ENCODE measurements at places on chromosomes 4 and X.
A peak's percentile ranks its signal among the peaks of the same experiment; 100 is the strongest.

DNA sequence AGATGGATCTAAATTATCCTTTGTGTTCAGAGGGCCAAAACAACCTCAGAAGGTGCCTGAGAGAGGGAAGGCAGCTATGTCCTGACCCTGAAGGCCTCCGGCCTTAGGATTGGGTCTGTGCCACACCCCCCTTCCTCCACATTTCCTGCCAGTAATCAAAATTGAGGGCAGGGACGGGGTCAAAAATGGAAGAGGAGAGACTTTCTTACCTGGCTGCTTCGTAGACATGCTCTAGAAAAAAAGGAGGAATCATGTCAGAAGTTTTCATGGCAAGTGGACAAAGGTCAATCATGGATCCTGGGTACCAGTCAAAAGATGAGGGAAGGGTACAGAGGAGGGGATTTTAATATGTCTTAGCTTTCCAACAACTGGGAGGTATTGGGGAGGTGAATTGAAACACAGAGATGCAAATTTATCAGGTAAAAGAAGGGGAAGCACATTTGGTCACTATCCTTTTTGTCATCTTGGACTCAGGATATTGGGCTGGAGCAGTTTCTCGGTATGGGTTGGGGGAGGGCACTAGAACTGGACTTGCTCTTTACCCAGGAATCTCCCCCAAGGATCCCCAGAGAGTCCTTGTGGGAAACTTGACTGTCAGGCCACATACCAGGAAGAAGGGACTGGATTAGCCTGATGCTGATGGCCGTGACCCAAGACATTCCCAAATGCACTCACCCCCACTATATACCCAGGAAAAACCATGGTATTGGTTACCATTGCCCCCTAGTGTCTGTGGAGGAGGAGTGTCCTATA, 17.1 kb downstream of the VSIG4 start:
- DNase-seq, result no peak

- DNase-seq, result no peak
Measured at GRCh38 chr4:8651661-8652180, 59.2 kb downstream of the CPZ start.

DNA sequence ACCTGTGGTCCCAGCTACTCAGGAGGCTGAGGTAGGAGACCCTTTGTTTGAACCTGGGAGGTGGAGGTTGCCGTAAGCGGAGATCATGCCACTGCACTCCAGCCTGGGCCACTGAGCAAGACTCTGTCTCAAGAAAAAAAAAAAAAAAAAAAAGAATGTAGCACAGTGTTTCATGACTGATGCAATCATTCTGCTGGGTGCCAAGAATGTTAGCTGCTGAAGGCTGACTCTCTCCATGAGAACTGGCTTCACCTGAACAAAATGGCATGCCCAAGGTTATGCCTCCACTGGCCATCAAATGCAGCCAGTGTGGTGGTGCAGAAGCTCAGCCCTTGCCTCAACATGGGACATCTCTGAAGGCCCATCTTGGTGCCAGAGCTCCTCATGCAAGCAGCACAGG, 412.1 kb downstream of the ADAM29 start:
- no peak for DNase-seq

DNA sequence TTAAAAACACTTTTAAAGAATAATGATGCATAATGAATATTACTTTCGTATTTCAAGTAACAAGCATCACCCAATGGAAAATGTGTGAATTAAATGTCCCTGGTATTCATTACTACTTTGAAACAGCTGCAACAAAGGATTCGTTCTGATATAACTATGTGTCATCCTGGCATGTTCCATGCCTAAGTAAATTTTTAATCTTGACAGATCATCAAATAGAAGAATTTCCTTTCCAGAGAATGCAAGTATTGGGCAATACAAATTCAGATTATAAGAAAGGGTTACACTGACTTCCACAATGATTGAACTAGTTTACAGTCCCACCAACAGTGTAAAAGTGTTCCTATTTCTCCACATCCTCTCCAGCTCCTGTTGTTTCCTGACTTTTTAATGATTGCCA, 105.3 kb downstream of the SPCS3 start:
- DNase-seq, result peak; percentile 71

DNA sequence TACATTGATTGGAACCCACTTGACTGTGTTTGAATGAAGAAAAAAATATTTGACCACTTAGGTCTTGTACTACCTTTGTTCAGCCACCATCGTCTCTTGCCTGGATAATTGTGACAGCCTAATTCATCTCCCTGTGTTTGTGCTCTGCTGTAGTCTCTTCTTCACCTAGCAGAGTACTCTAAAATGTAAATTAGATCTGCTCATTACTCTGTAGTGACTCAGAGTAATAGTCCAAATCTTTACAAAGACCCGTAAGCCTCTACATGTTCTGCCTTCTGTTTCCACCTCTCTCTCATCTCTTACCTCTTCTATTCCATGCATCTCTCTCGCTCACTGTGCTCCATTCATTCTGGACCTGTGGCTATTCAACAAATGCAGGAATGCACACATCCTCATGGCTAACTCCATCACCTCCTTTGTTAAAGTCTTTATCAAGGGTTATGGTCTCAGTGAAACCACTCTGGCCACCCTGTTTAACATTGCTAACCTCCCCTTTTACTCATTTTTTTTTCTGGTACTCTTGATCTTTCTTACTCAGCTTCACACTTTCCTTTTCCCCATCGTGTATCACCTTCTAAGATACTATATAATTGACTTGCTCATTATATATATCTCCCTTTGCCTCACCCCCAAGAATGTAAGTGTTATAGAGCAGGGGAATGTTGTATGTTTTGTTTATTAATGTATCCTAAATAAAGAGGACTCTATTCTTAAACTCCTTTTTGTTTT, 98.4 kb downstream of the STIM2 start:
- no peak for DNase-seq

DNA sequence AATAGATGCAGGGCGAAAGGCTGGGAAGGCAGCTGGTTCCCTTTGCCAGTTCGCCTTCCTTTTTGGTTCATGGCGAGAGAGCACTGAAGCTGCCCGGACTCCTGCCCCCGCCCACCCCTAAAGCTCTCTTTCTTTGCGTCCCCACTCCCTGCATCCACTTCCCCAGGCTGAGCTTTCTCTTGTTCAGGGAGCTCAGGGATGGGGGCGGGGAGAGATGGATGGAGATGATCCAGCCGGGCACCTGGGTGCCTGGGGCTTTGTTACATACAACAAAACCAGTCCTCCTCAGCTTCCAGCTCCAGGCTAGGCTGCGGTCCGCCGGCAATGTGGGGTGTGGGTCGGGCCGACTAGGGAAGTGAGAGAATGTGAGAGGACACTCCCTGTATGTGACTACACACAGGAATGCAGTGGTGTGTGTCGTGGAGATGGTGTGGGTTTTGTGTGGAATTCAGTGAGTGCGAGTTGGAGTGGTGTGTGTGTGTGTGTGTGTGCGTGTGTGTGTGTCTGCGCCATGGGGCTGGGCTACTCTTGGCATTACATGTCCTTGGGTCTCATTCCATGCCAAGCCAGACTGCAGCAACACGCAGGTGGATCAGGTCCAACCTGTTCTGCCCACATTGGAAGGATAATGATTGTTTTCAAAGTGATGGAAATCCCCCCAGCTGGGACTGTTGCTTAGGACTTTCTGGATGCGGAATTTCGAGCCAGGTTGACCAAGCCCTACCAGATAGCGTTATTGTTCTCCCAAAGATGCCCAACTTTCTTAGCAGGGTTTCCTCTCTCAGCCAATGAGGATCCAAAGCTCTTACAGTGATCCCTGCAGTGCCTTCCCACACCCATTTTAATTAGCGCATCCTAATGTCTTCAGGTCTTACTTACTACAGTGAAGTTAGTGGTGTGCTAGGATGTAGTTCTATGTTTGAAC, 149.4 kb upstream of the CHRDL1 start:
- DNase-seq, result peak; percentile 15

DNA sequence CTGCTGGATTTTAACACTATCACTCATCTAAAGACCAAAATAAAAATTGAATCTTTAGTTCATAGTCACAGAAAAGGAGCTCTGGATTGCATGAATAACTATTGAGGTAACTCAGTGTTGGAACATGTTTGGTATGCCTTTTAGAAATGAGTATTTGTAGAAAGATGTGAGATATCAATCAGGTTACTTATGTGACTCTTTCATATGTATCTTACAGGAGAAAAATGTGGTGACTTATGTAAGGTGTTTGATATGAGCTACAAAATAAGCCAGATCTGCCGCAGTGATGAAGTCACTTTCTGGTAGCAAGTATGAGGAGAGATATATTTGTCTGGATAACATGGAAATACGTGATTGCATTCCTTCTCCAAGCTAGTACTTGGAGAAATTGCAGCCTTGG, 1653.3 kb upstream of the PCDH7 start:
- DNase-seq, result peak; percentile 75

GRCh38 chr4:142559986-142560385, 286.1 kb downstream of the INPP4B start:
- DNase-seq, result no peak

GRCh38 chrX:3962511-3963311, 249.3 kb upstream of the PRKX start:
- no peak for DNase-seq

DNA sequence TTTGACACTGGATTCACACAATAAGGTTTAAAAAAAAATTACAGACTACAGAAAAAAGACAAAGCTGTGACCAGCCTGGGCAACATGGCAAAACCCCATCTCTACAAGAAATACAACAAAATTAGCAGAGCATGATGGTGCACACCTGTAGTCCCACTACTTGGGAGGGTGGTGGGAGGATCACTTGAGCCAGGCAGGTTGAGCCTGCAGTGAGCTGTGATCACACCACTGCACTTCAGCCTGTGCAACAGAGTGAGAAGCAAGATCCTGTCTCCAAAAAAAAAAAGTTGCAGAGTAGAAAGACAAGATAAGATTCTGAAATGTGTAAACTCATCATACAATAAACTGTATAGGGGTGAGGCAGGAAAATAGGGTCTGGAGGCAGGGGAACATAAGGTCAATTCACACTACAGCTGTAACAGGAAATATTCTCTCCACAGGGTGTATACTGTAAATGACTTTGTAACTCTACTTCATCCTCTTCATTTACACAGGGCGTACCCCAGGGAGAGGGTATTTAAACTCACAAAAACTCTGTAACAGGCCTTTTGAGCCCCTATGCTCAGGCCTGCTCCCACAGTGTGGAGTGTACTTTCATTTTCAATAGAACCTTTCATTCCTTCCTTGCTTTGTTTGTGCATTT, 112.6 kb upstream of the MAPK10 start:
- no peak for DNase-seq

- peak; percentile 18 for DNase-seq
Measured at GRCh38 chr4:87354168-87355102, 31.8 kb upstream of the HSD17B13 start.

GRCh38 chrX:44071847-44072551, 98.8 kb upstream of the NDP start:
- peak; percentile 73 for DNase-seq

DNA sequence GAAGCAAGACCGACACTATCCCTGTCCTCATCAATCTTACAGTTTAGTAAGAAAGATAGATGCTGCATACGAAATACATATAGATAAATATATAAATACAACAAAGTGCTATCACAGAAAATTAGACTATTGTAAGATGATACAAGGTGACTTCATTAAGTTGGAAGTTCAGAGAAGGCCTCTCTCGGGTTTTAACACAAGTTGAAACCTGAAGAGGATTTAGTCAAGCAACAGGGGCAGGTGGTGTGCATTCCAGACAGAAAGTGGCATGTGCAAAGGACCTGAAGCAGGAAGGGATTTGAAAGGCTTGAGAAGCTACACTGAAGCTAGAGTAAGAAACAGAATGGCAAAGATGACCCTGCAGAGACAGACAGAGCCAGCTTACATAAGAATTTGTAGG, 36.5 kb downstream of the USP46 start:
- DNase-seq, result peak; percentile 57

DNA sequence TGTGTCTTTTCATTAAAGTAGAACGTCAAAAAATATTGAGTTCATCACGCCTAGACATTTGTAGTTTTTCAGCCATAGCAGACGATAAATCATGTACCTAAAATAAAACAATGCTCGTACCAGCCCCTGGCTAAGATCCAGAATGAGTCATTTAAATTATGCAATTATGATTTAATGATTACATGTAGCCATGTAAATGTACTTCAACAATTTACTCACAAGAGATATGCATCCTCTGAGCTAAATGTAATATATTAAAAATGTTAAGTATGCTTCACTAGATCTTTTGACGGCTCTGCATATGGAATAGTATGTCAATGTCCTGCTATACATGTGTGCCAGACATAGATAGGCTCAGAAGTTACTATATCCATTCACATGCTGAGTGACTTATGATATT, 1077.8 kb downstream of the ARAP2 start:
- DNase-seq, result peak; percentile 46

GRCh38 chrX:13369256-13370030, 49.6 kb upstream of the ATXN3L start:
- DNase-seq, result no peak

GRCh38 chr4:54074381-54074780, 10.0 kb upstream of the CHIC2 start:
- no peak for DNase-seq

- no peak for DNase-seq
Measured at GRCh38 chr4:185830263-185830994, 18.4 kb upstream of the SORBS2 start.

DNA sequence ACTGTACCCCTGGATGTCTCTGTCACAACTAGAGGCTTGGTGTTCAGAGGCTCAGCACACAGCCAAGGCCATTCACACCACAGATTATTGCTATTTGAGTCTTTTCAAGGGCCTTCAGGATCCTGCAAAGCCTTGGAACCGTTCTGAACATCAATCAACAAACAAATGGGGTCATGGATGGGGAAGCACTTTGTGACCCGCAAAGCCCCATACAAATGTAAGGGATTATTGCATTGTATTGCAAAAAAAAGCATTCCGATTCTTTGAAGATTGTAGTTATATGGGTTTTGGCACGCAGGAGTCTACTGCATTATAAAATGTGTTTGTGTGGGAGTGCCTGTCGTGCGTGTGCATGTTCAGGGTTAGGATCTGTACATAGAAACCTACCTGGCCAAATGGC, 17.3 kb upstream of the BCORL1 start:
- DNase-seq, result no peak

DNA sequence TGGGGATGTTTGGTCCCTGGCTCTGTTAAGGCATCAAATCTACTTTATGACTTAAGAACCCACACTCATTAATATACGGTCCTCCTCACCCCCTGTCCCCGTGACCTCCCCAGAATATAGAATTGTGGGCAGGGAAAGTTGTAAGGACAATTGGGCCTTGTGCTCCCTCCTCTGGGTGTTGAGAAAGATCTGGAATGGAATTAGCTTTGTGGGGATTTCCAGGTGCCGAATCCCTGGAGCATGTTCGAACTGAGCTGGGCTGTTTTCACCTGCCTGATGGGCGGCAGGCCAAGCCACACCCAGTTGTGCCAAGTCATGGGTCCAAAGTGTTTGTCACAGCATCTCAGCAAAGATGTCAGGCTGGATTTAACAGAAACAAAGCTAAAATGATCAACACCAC, 349.3 kb upstream of the KLF3 start:
- peak; percentile 92 for DNase-seq

GRCh38 chrX:21856504-21856903, 717 bp downstream of the YY2 start:
- no peak for DNase-seq

DNA sequence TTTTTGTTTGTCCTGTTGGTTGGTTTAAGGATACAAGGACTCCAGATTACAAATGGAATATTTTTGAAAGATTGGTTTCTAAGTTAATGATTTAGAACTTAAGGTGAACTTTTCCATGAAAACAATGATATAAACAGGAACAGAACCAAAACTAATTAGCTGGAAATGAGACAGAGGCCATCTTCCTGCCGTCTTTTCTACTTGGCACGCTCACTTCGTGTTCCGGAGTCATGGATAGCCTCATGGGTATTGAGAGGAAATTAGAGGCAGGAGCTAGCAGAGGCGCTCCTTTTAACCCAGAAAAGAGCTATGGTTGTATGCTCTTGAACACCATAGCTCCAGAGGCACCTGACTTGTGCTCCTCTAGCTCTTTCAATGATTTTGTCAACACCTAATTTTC, 2.4 kb downstream of the FAM241A start:
- no peak for DNase-seq
